ENCODE measurements at places on chromosomes 1 and 21.

DNA sequence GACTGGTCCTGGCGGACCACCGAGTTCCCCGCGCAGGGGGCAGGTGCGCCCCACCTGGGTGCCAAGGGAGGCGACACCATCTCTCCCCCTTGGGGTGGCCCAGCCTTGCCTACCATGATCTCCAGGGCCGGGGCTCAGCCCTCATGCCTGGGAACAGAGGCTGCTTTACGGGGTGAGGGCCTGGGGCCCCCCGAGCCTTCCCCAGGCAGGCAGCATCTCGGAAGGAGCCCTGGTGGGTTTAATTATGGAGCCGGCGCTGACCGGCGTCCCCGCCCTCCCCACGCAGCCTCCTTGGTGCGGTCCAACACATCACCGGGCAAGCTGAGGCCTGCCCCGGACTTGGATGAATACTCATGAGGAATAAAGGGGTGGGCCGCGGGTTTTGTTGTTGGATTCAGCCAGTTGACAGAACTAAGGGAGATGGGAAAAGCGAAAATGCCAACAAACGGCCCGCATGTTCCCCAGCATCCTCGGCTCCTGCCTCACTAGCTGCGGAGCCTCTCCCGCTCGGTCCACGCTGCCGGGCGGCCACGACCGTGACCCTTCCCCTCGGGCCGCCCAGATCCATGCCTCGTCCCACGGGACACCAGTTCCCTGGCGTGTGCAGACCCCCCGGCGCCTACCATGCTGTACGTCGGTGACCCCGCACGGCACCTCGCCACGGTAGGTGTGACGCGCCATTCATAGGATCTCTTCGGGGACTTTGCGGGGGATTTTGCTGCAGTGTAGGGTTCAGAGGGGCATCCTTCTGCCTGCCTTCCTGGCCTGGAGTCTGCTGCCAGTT lies 38.2 kb downstream of the TP73 start:
- no peak for DNase-seq

- no peak for DNase-seq
Measured at GRCh38 chr1:16324456-16324890, 27.8 kb downstream of the FBXO42 start.

DNA sequence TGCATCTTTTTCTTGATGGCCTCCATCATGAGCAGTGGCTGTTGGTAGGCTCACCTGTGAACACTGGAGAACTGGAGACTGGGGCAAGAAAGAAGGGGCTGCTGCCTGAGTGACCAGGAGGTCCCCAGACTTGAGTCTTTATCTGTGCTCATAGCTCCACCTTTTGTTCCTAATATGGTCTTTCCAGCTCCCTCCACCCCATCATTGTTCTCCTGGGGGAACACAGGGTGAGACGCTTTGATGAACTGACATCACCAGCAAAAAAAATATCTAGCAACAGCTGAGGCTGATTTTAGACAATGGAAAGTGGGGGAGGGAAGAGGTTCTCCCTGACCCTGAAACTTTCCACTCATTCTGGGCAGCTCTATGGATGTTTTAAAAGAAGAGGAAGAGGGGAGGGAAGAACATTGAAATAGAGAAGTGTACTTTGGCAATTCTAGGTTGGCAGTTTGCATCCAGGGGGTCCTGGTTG lies at the start of gene TPM3:
TPM3 (minus strand) TSS at position 111 of the 472 bp plus-strand sequence; CDS start at position 29, 82 bp downstream.
- DNase-seq = no peak

DNA sequence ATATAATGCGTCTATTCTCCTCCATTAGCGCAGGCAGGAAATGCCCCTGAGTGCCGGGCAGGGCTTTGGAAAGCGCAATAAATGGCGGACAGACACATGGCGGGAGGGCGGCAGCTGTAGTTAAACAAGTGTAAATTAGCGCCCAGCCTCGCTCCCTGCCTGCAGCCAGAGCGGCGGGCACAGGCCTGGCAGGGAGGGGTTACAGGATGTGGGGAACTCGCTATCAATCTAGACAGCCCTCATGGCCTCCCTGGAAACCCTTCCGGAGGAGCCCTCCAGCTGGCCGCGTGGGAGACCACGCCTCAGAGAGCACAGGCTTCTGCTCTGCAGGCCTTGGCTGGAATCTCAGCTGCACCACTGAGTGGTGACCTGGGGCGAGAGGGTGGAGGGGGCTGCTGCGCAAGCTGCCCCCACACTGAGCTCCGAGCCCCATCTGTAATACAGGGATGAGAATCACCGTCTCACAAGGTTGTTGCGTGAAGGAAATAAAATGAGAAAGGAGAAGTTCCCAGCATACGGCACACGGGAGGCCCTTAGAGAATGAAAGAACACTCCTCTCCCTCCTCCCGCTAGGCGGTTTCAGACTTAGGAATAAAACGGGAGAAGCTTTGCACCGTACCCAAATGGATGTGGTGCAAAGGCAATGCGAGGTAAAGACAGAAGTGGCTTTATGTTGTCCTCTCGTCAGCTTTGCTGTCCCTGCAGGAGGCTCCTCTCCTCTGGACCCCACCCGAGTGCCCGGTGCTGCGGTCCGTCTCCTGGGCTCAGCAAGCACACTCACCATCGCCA lies 167.2 kb upstream of the POU3F1 start:
- DNase-seq = no peak

- no peak for DNase-seq
Measured at GRCh38 chr1:88035578-88035977, 648.5 kb upstream of the PKN2 start.

DNA sequence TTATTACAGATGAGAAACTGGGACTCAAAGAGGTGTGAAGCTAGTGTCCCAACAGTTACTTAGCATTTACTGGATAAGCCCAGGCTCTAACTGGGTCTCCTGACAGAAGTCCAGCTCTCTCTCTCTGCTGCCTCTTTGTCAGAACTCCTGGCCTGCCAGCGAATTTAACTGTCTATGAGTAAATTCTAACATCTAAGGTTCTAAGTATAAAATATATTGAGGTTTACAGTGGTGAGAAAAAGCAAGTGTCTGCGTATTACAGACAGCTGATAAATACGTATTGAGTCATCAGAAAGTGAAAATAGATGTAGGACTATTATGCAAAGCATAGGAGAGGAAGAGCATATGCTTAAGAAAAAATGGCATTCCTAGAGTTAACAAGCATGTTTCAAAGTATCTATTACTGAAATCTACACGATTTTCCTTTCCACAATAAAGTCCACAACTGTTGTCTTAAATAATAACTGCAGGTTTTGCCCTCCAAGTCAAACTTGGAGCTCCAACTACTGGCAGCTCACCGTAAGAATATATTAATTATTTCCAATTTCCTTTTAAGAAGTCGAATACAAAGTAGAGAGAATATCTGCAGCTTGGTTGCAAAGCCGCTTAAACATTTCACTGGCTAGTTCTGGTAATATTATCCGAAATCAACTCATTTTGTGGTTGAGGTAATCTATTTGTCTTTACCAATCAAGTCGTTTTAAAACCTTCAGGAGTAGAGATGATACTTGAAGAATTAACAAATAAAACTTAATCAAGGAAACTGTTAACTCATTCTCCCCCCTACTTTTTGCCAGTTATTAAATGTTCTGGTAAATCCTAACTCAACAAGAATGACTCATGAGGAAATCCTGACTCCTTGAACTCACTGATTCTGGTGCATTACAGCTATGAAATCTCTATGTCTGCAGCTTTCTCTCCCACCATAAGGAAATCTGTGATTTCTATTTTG lies 1.4 kb upstream of the RGS2 start:
- peak; percentile 40 for DNase-seq

- no peak for DNase-seq
Measured at GRCh38 chr1:232186931-232187330, 443.0 kb downstream of the SIPA1L2 start.

DNA sequence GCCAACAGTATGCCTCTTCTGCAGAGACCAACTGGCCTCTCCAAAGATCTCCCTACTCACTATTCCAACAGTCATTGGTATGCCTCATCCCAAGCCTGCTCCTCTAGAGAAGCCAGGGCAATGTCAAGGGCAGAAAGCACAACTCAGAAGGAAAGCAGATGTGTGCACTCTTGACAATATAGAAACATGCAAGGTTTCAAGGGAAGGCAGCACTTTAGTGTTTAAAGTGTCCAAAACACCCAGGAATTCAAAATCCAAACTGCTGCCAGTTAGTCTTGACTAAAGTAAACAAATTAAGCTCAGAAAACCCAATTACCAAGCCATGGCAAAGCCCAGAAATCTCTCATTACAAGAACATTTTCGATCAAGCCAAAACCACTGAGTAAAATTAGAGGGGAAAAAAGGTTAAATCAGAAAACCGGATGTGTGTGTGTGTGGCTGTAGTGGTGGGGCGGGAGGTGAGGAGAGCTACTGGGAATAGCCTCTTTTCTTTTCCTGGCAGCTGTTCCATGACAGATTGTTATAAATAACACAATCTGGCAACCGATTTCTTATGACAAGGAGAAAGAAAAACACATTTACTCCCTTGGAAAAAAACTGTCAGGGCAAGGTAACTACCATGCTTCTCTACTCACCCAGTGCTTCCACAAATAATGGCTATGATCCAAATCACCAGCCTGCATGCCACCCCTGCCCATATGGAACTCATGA lies 39.2 kb downstream of the EIF2B3 start:
- no peak for DNase-seq

GRCh38 chr1:150321826-150322166 lies 463 bp downstream of the PRPF3 start:
- DNase-seq = no peak

- DNase-seq = no peak
Measured at GRCh38 chr1:224736619-224737352, 120.7 kb downstream of the CNIH3 start.

DNA sequence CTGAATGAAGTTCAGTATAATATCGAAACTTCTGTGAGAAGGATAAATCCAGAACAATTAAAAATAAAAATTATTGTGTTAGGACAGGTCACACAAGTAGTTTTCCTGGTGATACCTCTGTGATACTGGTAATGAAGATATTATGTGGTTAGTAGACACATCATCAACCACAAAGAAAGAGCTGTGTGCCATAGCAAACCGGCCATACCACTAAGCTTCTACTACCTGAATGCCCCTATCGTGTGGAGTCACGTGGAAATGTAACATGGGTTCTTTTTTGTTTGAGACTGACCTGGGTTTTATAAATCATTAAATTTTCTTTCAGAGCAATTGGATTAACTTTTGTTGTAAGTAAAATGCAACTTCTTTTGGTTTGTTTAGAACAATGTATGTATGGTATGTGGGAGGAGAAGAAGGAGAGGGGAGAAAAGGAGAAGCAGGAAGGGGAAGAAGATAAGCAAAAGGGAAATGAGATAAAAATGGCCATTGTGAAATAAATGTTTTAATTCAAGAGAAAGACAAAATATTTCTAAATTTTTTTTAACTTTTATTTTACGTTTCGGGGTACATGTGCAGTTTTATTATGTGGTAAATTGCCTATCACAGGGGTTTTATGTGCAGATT lies 58.2 kb upstream of the LRRC8B start:
- no peak for DNase-seq

GRCh38 chr1:40248412-40248811 lies 675 bp downstream of the TMCO2 start:
- no peak for DNase-seq

- DNase-seq = no peak
Measured at GRCh38 chr21:26447932-26448475, 125.1 kb downstream of the CYYR1 start.

DNA sequence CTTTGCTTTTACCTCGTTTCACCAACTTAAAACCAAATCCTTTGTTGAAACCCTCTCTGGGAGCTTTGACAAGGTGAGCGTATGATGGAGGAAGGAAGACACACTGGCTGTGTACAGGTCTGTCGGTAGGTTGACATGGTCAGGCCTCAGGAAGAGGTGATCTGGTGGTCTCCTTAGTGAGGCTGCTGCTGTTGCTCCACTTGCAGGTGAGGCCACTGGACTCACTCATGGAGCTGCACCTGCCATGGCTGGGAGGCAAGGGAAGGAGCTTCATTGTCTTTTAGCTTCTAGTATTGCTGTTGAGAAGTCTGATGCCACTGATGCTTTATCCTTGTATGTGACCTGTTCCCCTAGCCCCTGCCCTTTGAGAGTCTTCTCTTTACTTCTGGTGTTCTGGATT lies 35.7 kb downstream of the TENT5C start:
- DNase-seq = no peak

- DNase-seq = no peak
Measured at GRCh38 chr1:229260297-229260696, 10.6 kb upstream of the RAB4A start.

DNA sequence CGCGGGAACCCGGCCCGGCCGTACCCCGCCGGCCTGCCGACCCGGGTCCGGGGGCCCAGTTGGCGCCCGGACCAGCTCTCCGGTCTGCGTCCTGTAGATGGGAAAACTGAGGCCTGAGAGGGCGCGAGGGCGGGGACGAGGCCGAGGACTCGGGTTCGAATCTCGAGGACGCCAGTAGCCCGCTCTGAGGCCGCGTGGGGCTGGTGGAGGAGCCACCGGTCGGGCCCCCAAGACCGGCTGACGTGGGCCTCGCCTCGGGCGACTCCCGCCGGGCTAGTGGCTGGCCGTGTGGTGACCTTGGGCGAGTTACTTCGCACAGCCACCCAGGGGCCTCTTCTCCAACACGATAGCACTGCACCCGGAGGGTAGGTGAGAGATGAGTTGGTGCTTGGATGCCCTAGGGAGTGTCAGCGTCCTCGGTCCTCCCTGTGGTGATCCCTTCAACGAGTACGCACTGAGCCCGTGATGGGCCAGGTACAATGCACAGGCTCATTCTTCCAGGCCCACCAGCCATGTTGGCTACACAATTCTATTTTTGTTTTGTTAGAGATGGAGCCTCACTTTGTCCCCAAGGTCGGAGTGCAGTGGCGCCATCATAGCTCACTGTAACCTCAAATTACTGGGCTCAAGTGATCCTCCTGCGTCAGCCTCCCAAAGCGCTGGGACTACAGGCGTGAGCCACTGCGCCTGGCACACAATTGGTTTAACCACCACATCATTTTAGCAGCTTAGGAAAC lies 404 bp upstream of the SCMH1 start:
- DNase-seq = no peak

DNA sequence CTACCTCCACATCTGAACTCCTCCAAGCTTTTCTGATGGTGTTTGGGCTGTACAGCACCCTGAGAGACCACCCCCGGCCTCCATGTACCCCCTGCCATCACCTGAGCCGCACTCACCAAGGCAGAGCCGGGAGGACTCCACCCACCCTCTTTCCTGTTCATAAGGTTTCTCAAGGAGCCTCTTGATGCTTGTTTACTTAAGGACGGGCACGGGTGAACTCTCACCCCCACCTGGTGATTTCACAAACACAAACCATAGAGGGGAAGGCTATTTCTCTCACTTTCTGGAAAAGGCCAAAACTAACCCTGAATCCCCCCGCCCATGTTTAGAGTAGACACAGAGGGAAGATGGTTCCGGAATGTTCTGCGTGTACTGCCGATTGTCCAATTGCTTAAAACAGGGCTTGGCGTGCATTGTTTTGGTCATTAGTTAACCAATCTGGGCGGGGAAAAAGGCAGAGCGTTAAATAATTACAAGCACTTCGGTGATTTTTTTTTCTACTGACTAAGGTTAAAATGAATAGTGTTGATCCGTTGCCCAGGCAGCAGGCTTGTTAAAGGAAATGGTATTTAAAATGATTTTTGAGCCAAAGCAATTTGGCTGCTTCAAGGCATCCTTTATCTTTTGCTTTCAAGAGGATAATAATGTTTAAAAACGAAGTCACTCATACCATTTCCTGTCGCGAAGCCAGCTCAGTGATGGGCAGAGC lies 279.8 kb upstream of the VAMP3 start:
- no peak for DNase-seq

GRCh38 chr1:48610628-48611542 lies 138.9 kb upstream of the SPATA6 start:
- DNase-seq = no peak

All from CD4-positive, alpha-beta T cell treated with Interleukin-4 for 4 hours (primary cell).